ENCODE measurements at places on chromosomes 7 and 10.

GRCh38 chr10:102172288-102172687 lies 20.1 kb downstream of the NOLC1 start:
- no peak for DNase-seq

DNA sequence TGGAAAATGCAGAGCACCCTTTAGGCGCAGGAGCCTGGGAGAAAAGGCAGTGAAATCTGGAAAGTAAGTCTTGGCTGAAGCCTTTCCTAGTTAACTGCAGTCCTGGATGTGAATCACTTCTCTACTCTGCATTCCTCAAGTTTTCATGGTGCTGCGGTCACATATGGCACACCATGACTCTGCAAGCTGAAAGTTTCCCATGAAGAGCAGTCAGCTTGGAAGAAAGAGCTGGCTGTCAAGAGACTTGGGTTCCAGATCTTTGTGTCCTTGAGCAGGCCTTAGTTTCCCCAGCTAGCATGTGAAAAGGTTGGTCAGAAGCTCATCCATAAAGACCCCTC lies 548.3 kb downstream of the SORCS3 start:
- no peak for DNase-seq

GRCh38 chr10:77949167-77949566 lies 22.6 kb upstream of the DLG5 start:
- no peak for DNase-seq

DNA sequence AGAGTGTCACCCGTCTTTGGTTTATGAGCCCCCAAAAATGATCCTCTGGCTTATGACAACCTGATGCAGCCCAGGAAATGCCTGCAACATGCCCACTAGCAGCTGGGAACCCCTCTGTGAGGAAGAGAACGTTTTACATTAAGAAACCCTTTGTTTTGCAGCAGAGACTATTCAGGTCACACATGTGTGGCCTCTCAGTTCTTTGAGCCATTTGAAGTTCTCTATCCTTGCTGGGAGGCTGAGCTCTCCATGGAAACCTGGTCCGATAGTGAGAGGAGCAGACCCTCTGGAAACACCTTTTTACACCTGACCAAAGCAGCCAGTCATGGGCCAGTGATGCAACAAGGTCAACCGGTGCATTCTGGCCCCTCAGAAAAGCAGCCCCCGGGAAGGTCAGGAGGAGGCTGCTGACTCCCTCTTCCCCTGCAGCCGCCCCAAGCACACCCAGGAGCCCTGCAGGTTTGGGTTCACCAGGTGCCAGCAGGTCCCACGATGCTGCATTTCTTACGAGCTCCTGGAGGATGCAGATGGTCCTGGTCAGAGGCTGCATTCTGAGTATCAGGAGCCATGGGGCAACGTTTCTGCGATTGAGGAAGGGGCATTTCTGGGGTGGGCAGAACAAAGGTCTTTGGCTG lies 134.3 kb downstream of the ZMYND11 start:
- DNase-seq = no peak

DNA sequence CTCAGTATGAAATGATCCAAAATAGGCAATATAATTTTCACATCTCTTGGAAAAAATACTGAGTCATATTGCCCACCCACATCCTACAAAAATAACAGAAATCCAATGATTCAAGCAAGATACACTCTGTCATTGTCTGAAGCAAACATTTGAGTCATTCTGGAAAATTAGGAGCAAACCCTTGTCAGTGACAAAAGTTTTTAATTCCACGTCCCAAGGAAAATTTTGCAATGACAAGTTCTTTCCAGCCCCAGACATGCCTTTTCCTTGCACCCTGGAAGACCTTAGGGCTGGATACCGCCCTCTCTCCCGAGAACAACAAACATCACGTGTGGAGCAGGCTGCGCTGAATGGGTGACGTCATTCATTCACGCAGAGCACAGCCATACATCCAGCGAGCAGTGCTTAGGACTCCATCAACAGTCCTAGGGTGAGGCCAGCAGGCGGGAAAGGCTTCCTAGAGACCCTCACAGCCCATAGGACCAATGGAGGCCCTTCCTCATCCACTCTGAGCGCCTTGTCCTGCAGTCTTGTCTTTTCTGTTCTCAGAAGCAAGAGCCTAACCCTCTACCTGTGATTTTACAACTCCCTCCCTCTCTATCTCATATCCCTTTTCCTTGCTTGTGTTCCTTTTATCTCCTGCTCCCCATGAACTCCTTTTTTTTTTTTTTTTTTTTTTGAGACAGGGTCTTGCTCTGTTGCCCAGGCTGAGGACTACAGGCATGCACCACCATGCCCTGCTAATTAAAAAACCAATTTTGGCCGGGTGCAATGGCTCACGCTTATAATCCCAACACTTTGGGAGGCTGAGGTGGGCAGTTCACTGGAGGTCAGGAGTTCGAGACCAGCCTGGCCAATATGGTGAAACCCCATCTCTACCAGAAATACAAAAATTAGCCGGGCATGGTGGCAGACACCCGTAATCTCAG lies 23.5 kb upstream of the KDM7A start:
- DNase-seq = peak; percentile 66

DNA sequence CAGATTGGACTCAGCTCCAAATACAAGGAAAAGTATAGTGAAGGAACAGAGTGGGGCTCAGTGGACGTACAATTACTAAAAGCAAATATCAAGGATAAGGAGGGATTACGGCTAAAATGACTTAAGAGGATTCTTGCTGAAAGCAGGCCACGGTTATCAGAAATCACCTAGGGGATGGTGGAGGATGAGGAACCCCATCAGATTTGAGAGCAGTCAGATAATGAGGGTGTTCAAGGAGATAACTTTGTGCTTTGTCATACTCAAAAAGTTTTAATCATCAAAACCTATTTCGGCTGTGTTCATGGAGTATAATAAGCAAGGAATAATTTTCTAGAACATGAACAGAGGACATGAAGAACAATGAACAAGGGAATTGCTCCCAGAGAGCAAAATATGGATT lies 275.8 kb downstream of the SEMA3D start:
- DNase-seq = no peak

Data from NCI-H1436 (cell line).